ENCODE measurements at places on chromosomes 4 and X. TPM values are rescaled to one million over a fixed set of nuclear protein-coding genes. Genes with fewer than 3 reads are reported as not detected.

DNA sequence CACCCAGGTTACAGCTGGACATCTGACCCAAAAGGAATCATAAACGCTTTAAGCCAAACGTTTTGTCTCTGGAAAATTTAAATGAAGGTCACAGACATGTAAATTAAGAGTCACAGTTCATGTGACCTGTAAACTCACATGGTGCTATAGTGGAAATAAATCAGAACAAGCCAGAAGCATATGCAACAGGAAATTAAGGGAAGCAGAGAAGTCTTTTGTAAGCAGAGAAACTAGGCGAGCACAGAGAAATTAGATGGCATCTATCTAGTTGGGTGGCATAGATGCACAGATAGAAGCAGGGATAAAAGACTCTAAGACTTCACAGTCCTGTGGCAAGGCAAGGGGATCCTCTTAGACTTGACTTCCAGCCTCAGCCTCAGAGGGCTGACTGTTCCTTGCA, 264.8 kb downstream of the GASK1B start:
- no peak for DNase-seq

DNA sequence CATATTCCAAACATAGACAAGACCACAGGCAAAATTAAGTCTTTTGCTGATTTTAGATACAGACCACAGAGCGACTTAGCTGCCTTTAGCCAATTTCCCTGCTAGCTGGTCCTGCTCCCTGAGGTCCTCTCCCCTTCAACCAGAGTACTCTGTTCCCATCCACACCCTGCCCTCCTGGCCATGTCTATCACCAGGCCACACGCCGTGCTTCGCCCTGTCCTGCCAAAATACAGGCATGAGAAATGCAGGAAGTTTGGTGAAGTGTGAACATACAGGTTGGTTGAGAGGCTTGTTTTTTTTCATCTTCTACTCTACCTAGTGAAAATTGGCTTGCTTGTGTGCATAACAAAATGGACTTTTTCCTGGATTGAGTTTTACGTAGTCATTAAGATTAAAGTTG, 226.2 kb upstream of the TENM3 start:
- DNase-seq = no peak

- DNase-seq = no peak
Observed at GRCh38 chr4:37652747-37653527, 33.2 kb downstream of the RELL1 start.

DNA sequence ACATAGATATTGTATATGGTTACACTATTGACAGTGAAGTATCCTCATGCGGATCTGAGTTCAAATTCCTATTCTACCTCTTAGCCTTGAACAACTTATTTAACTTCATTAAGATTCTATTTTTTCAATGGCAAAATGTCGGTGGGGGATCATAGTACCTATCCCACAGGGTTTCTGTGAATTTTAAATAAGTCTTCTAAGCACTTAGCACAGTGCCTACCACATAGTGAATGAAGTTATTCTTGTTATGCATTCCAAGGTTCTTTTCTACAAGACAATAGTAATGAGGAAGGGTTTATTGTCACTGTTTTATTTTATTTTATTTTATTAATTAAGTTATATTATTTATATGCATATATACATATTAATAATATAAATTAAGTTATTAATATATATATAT, 8.8 kb upstream of the ENAM start:
- no peak for DNase-seq

DNA sequence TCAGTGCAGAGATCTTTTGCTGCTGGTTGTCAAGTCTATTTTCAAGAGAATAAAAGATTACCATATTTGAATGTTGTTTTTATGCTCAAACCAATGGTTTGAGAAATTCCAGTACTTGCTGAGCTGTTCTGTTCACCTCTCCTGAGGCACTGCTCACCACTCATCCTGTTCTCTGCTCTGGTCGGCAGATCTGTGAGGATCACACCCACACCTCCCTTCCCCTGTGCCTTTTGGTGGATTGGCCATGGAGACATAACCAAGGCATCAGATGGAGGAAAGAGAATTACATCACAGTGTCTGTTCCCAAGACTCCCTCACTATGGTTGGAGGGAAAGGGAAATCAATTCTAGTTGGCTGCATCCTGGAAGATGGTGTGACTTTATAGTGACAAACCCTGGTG, 391.6 kb downstream of the ARHGAP24 start:
- DNase-seq = no peak

- DNase-seq = peak; percentile 18
Observed at GRCh38 chr4:10577508-10578426, 106.8 kb downstream of the CLNK start.

GRCh38 chr4:7799736-7800135, 139.9 kb downstream of the AFAP1 start:
- DNase-seq = no peak

- DNase-seq = no peak
Observed at GRCh38 chr4:82381661-82382296, 8.0 kb upstream of the HNRNPD start.

GRCh38 chr4:119946359-119946758, 120.3 kb downstream of the MAD2L1 start:
- no peak for DNase-seq

- no peak for DNase-seq
Observed at GRCh38 chr4:76055016-76055415, 19.1 kb upstream of the CXCL11 start.

GRCh38 chr4:1200425-1201035, 28.1 kb upstream of the SPON2 start:
- no peak for DNase-seq

GRCh38 chr4:138573246-138573645, 331.1 kb upstream of the SLC7A11 start:
- no peak for DNase-seq

DNA sequence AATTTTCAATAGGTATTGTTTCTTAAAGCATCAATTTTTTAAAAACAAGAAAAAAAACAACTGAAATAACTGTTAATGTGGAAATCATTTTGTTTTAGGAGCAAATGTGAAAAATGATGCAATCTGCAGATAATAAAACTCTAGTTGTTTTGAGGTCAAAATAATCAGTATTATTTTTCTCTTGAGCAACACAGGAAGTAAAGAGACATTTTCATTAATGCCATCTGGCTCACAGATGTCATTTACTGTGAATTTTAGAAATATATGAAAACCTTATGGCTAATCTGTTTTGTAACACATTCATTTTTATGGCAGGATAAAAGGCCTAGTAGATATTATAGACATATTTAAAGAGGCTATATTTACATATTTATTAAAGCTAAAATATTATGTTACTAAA, 141.6 kb downstream of the PCDH18 start:
- DNase-seq = no peak

- no peak for DNase-seq
Observed at GRCh38 chrX:7272346-7272745, 124.4 kb upstream of the PUDP start.

DNA sequence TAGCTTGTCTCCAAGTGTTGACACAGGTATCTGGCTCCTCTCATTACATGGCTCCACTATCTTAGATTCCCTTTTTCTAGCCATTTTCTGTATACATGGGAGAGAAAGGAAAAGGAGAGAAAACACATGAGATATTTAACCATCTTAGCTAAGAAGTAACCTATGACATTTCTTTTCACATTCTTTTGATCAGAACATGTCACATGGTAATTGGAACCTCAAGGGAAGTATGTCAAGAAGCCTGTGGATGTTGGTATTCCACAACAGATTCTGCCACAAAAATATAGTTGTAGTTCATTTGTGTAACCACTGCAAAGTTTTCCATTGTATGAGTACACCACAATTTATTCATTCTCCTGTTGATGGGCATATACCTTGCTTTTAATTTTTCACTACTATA, 18.7 kb upstream of the GABRB1 start:
- no peak for DNase-seq

- DNase-seq = no peak
Observed at GRCh38 chrX:139222511-139223200, 307.9 kb upstream of the F9 start.

DNA sequence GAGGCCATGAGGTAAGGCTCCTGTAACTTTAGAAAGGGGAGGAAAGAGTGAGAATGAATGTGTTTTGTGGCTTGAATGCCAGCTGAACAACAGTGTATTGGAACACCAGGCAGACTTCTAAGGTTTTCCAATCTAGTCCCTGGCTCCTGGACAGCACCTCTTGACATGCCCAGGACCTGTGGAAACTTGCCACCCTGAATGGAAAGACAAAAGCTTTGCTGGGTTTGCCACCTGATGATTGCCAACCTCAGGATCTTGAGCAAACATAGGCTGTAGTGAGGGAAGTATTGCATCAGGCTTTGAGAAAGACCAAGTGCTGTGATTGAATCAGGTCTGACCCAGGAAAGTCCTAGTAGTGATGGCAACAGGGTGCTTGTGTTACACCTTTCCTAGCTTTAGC, 1393.1 kb upstream of the DIAPH2 start:
- no peak for DNase-seq

DNA sequence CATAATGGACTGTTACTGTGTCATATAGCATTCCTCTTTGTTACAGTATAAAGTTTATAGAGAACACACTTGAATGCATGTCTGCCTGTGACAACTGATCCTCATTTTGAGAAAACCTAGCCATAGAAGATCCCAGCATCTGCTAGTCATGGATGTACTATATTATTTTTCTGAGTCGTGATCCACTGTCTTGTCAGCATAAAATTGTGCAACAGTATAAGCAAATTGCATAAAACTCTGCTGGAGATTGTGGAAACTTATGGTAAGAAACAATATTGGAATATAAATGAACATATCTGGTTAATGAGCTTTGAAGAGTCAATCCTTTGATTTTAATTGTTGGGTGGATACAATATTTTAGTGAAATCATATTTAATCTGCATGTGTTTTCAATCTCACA, 3.6 kb downstream of the NEIL3 start:
- no peak for DNase-seq

DNA sequence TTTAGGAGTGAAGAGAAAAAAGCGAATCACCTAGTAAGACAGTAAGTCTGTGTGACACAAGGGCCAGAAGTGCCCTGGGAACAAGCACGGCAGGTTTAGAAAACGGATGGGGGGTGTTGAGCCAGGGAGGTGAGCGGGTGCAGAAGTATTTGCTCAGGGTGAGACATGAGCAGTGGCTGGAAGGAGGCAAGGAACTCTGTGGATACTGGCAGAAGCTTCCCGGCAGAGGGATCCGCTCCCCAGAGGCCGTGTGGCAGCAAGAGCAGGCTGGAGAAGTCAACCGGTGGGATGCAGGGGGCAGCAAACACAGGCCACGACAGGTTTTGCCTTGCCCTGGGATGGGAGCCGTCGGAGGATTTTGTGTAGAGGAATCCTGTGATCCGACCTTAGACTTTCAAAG, 2.3 kb upstream of the UVSSA start:
- no peak for DNase-seq

DNA sequence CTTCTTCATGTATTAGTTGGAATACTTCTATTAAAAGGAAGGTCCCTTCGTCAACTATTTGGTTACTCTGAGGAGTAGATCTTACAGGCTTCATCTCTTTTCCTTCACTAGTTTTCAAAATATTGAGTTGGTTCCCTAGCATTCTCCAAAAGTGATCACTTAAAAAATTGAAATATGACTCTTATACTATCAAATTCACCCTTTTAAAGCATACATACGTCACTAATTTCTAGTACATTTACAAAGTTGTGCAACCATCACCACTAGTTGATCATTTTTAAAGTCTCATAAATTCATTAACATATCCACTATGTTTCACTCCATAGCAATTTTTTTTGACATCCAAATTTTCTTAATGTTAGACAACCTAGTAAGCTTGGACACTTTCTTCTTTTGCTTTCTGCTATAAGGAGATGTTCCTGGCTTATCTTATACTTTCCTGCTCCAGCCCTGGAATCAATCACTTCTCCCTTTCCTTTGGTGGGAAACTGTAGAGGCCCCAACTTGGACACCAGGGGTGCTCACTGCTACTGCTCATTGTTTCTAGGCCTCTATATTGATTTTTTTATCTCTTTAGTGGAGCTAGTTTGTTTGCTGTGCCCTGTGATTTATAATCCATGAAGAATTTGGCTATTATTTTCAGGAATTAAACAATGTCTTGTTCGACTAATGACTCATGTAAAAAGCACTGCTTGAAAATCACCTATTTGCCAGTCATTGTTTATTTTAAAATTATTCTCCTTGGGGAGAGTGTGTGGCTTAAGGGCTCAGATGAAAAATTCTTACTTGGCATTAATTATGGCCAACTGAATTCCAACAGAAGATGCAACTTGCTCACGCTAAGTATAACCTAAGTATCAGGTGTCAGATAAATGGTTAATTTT, 4.0 kb upstream of the ZFX start:
- DNase-seq = no peak

GRCh38 chrX:24380262-24381187, 20.1 kb downstream of the SUPT20HL1 start:
- DNase-seq = no peak

- DNase-seq = no peak
Observed at GRCh38 chr4:2127609-2128332, 68.6 kb downstream of the NAT8L start.

DNA sequence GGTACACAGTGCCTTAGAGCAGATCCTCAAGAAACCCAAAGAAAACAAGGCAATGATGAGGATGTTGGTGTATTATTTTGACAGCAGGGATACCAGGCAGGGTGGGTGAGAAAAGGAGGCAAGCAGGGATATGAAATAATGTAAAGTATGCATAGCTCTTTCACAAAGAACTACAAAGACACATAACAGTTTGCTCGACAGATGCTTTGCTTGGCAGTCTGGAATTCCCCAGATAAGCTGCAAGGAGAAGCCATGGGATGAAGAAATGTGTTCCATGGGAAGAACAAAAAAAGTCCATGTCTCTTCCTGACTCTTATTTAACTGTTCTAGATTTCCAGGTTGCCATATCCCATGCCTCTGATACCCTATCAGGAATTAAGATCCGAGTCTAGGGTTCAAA, 75.4 kb downstream of the FAM13A start:
- DNase-seq = no peak

- DNase-seq = no peak
Observed at GRCh38 chr4:128303986-128304385, 16.4 kb upstream of the PGRMC2 start.

GRCh38 chr4:108359986-108360681, 191.4 kb upstream of the LEF1 start:
- DNase-seq = no peak

- no peak for DNase-seq
Observed at GRCh38 chrX:15073313-15073712, 196.6 kb downstream of the ASB9 start.

DNA sequence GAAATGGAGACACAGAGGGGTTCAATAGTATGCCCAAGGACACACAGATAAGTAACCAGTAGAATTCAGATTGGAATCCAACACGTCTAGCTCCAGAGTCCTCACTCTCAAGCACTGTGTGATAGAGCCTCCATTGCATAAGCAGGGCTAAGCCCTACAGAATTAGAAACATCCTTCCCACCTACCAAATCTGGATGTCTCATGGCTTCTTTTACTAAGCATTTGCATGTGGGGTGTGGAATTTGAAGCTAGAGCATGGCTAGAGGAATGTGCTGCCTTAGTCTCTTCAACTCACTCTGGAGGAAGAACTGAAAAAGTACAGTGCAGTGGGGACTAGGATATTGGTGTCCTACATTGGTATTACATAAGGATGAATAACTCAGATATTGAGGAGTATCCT, 119.4 kb downstream of the MFAP3L start:
- no peak for DNase-seq

Gene SPATA4
- total RNA-seq = 1.2 TPM

Gene IBSP
- total RNA-seq = not detected

Gene STOX2
- 31.8 TPM for total RNA-seq

Gene CPZ
- total RNA-seq = 2.6 TPM

Gene ZMYM3
- 26.7 TPM for total RNA-seq

Gene TMSB15B
- 2.0 TPM for total RNA-seq

Gene STBD1
- 4.5 TPM for total RNA-seq

Gene EFHC2
- 6.4 TPM for total RNA-seq

Gene TEX11
- total RNA-seq = 0.28 TPM

Data from kidney (tissue), 22 donors.